HCT116 (cell line): ENCODE measurements at places on chromosomes 1 and 21. TPM values are rescaled to one million over a fixed set of nuclear protein-coding genes. Genes with fewer than 3 reads are reported as not detected.

- no peak overlapping the region for H3K27ac ChIP-seq
- peaks cover 8% of the 10 kb centered on the region for H3K4me1 ChIP-seq
- peaks cover 68% of the 10 kb centered on the region for H3K36me3 ChIP-seq
- H3K27me3 ChIP-seq, result no peaks in the 10 kb centered on the region
- no peak overlapping the region for H3K4me3 ChIP-seq
Measured at GRCh38 chr1:156796340-156797097, 20.1 kb downstream of the SH2D2A start.

- H3K27ac ChIP-seq, result no peak overlapping the region
- no peaks in the 10 kb centered on the region for H3K36me3 ChIP-seq
- DNase-seq, result no peak
- H3K4me1 ChIP-seq, result no peaks in the 10 kb centered on the region
- 0 out of 2 replicates have a peak, but pooled peaks cover 8% of the 10 kb centered on the region for H3K27me3 ChIP-seq
- H3K4me3 ChIP-seq, result no peak overlapping the region
Measured at GRCh38 chr1:177425199-177425598, 254.4 kb downstream of the BRINP2 start.

DNA sequence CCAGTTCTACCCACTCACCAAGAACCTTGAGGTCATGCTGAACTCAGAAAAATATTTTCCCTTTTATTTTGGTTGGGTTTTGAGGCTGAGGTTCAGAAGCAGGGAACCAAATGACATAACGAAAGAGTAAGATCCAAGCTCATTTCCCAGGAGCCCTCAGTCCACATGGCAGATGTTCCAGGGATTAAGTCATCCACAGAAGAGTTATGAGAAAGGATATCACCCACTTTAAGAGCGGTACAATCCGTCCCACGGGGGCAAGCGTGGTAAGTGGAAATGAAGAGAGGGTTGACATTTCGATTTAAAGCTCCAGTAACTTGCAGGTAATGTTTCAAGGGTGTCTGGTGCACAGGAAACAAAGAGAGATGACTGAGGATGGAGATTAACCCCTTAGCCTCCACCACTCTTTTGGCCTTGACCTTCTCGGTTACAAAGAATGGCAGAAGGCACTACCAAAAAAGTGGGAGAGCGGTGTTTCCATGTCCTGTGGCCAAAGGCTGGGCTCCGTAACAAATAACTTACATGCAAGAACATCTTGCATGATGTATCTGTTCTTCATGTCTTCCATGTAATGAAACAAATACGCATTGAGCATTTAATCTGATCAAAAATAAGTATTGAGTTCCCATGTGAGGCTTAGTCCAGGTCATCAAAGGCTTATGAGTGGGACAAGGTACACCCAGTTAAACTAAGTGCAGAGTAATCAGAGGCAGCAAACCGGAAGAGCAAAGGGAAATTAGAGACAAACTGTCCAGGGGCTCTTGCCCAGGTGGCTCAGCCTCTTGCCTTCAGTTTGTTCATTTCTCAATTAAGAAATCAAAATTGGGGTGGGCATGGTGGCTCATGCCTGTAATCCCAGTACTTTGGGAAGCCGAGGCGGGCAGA is 241.4 kb downstream of the TOMM20 start:
- DNase-seq, result no peak
- no peaks in the 10 kb centered on the region for H3K36me3 ChIP-seq
- H3K27ac ChIP-seq, result no peak overlapping the region

DNA sequence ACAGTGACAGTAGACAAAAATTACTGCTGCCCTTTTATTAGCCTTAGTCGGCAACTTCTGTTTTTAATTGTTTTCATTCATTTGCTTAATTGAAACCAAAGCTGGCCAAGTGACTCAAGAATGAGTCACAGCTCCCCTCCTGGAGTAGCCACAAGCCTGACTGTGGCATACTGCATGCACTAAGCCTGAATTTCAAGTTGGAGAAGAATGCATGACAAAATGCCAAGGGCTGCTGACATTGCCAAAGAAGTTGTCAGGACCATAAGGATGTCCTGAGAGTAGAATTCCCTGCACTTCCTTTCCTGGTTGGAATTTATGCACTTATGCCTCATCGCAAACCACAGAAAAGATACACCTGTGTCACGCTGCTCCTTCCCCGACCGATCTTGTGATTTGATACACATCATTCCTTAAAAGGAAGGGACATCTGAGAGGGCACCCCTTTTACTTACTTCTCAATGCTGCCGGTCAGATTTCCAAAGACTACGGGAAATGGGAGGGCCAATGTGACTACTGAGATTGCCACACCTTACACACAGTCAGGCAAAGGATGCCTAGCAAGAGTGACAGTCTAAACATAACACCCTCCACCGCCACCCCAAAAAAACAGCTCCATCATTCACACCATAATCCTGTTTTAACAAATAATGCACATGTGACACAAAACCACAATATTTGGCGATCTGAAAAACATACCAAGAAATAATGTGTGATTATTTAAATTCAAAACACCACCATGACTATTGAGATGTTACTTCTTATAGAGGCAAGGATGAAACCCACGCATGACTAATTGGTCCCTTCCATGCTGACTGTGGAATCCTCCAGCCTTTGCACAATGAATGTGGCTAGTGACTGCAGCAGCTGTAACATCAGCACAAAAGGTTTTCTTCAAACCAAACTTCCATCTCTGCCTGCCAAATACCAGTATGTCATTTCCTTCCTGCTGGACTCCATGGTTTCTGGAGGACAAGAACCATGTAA is 28.2 kb downstream of the VAV3 start:
- no peaks in the 10 kb centered on the region for H3K36me3 ChIP-seq
- H3K27me3 ChIP-seq, result peaks cover 41% of the 10 kb centered on the region
- peak; percentile 37 for DNase-seq
- H3K27ac ChIP-seq, result no peak overlapping the region

- H3K27me3 ChIP-seq, result peaks cover 32% of the 10 kb centered on the region; the same call in 1 of the 2 replicates
- H3K27ac ChIP-seq, result no peak overlapping the region
- no peaks in the 10 kb centered on the region for H3K4me1 ChIP-seq
- no peak for DNase-seq
Measured at GRCh38 chr1:159973350-159973940, 19.4 kb upstream of the SLAMF9 start.

The CSMD2 gene
- total RNA-seq, result 0.22 TPM

GRCh38 chr1:156555715-156556114 is 16.6 kb downstream of the IQGAP3 start:
- DNase-seq, result no peak
- no peak overlapping the region for H3K27ac ChIP-seq
- peaks cover 26% of the 10 kb centered on the region; the same call in 1 of the 2 replicates for H3K36me3 ChIP-seq
- peaks cover 17% of the 10 kb centered on the region for H3K4me1 ChIP-seq

The L1TD1 gene
- total RNA-seq, result 0.20 TPM

- DNase-seq, result no peak
- H3K4me3 ChIP-seq, result no peak overlapping the region
- H3K27ac ChIP-seq, result no peak overlapping the region
- H3K27me3 ChIP-seq, result no peaks in the 10 kb centered on the region
- H3K36me3 ChIP-seq, result no peaks in the 10 kb centered on the region
Measured at GRCh38 chr1:39671433-39671792, 494 bp downstream of the NT5C1A start.

The RIPK4 gene
- total RNA-seq, result 9.9 TPM

- H3K27ac ChIP-seq, result no peak overlapping the region
- H3K36me3 ChIP-seq, result no peaks in the 10 kb centered on the region
- H3K4me1 ChIP-seq, result no peaks in the 10 kb centered on the region
- no peak overlapping the region for H3K4me3 ChIP-seq
- DNase-seq, result no peak
- no peaks in the 10 kb centered on the region for H3K27me3 ChIP-seq
Measured at GRCh38 chr1:21042929-21043605, 133.6 kb downstream of the EIF4G3 start.

GRCh38 chr1:68355614-68356013 is 94.1 kb downstream of the RPE65 start:
- H3K4me3 ChIP-seq, result no peak overlapping the region
- no peak overlapping the region for H3K27ac ChIP-seq
- DNase-seq, result no peak
- H3K4me1 ChIP-seq, result peaks cover 12% of the 10 kb centered on the region
- H3K27me3 ChIP-seq, result no peaks in the 10 kb centered on the region

DNA sequence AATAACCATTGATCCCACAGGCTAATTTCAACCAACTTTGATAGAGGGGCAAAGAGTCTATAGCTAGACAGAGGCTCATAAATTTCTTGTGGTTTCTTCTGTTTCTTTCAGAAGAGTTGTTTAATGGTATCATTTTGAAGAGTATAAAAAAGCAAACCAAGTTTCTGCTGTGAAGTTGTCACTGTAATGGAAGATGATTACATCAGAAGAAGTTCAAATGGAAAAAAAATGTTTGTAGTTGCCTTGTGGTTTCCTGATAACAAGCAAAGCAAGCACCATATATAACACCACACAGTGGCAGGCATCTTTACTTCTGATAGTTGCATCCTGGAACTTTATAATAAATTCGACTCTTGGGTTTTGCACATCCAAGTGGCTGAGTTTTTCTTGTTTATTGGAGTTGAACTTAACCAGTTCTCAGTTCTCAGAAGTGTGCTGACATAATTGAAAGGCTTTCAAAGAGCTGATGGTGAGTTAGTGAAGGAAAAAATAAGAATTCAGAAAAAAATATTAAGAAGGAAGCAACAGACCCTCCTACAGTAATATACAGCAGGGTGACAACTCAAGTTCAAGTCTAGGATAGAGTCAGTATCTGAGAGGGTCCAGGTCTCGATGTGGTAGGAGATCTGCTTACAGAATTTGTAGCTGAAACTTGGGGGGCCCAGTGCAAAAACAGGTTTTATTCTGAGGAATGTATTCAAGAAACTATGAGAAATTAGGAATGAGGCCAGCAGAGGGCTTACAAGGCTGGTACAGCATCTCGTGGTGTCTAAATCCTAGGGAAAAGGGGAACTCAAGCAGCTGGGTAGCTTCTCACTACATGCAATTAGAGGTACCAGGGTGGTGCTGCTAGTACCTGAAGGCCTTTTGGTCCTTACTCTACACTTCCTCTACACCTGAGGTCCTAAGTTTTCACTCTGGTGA is 123.5 kb downstream of the CRB1 start:
- no peak overlapping the region for H3K4me3 ChIP-seq
- no peak for DNase-seq
- H3K27ac ChIP-seq, result no peak overlapping the region
- H3K36me3 ChIP-seq, result no peaks in the 10 kb centered on the region

DNA sequence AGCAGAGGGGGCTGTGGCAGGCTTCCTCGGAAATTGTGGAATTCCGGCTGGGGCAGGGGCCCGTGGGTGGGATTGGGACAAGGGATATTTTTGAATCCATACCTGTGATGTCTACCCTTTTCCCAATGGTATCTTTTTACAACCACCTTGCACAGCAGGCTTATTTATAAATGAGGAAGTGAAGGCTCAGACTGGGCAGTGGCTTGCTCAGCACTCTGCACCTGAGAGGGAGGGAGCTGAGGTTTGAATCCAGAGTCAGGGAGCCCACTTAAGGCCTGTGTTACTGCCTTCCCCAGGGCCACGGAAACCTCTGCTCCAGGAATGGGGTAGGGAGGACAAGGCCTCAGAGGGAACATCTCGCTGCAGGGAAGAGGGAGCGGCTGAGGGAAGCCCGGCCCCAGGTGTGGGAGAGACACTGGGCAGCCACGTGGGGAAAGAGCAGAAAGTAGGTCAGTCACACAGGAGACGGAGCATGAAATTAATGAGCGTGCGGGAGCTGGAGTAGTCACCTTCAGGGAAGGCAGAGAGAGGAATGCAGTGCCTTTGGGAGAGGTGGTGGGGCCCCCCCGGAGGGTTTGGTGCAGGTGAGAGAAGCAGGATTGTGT is 35.4 kb upstream of the SCMH1 start:
- no peak overlapping the region for H3K27ac ChIP-seq
- no peak for DNase-seq
- H3K27me3 ChIP-seq, result no peaks in the 10 kb centered on the region
- no peak overlapping the region for H3K4me3 ChIP-seq
- no peaks in the 10 kb centered on the region for H3K36me3 ChIP-seq
- H3K4me1 ChIP-seq, result no peaks in the 10 kb centered on the region

The ETV3 gene
- 21.2 TPM for total RNA-seq

The SYT11 gene
- total RNA-seq, result 0.17 TPM

The EDARADD gene
- 0.30 TPM for total RNA-seq

GRCh38 chr1:244836135-244836521 is 670 bp downstream of the COX20 start:
- peaks cover 7% of the 10 kb centered on the region; the same call in 1 of the 2 replicates for H3K36me3 ChIP-seq
- no peaks in the 10 kb centered on the region for H3K27me3 ChIP-seq
- DNase-seq, result no peak

DNA sequence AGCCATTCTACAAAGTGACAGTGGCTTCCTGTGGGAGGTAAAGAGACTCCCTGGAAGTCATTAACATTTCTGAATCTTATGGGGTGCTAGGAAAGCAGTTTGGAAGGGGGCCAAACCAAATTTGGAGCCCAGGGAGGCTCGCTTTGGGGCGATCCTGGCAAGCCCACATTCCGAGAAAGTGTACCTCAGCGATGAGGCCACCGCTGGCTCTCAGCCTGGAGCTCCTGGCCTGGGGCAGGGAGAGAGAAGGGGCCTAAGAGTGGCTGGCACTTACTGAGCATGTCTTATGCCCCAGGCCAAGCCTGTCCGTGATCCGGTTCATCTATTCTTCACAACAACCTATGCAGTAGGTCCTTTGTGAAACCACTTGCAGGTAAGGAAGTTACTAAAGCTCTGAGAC is 98.8 kb downstream of the CCDC185 start:
- H3K27me3 ChIP-seq, result peaks cover 9% of the 10 kb centered on the region; the same call in 1 of the 2 replicates
- H3K27ac ChIP-seq, result no peak overlapping the region
- no peak for DNase-seq
- H3K4me3 ChIP-seq, result no peak overlapping the region

GRCh38 chr1:246647113-246647512 is 77.1 kb upstream of the SCCPDH start:
- DNase-seq, result no peak
- no peaks in the 10 kb centered on the region for H3K27me3 ChIP-seq
- 0 out of 2 replicates have a peak, but pooled peaks cover 8% of the 10 kb centered on the region for H3K36me3 ChIP-seq
- H3K4me3 ChIP-seq, result no peak overlapping the region
- H3K4me1 ChIP-seq, result no peaks in the 10 kb centered on the region

DNA sequence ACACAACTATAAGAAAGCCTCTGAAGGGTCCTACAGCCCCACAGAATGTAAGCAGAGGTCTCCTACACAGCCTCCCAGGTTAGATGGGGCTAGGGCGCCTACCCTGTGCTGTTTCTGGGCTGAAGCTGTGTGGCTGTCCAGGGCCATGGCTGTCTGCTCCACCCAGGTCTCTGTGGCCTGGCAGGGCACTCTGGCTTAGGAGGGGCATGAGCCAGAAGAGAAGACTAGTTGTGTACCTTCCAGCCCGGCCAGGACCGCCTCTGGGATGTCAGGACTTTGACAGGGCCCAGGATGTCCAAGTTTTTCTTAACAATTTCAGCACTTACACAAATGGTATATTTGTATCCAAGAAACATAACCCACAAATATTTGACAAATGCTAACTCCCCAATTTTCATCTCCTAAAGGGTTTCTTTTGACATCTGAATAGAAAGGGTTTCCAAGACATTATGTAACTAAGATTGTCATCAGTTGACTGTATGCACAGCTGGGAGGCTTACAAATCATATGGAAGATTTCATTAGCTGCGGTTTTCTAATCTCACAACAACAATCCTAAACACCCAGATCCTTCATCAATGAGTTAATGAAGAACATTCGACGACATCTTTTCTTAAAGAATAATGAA is 80.5 kb downstream of the HSF2BP start:
- DNase-seq, result no peak
- no peaks in the 10 kb centered on the region for H3K27me3 ChIP-seq
- H3K4me1 ChIP-seq, result no peaks in the 10 kb centered on the region
- H3K27ac ChIP-seq, result no peak overlapping the region
- no peak overlapping the region for H3K4me3 ChIP-seq
- H3K36me3 ChIP-seq, result no peaks in the 10 kb centered on the region

The ADGRL2 gene
- total RNA-seq, result 0.20 TPM

- DNase-seq, result no peak
- H3K36me3 ChIP-seq, result peaks cover 22% of the 10 kb centered on the region
- H3K27me3 ChIP-seq, result no peaks in the 10 kb centered on the region
- no peaks in the 10 kb centered on the region for H3K4me1 ChIP-seq
- H3K27ac ChIP-seq, result no peak overlapping the region
Measured at GRCh38 chr1:100107696-100108095, 25.0 kb downstream of the SASS6 start.
